B cell (primary cell): ENCODE measurements at places on chromosomes 1 and 21. TPM values are rescaled to one million over a fixed set of nuclear protein-coding genes. Genes with fewer than 3 reads are reported as not detected.

OR4F29 gene
- not detected in 2 replicates for total RNA-seq

IL12RB2 gene
- total RNA-seq, result 0.58 and 0.67 TPM in 2 replicates

EDARADD gene
- total RNA-seq, result not detected in 2 replicates

GSTM1 gene
- 28.8 and 30.5 TPM in 2 replicates for total RNA-seq

LRRC38 gene
- not detected in 2 replicates for total RNA-seq

B3GALT6 gene
- 21.0 TPM in 2 replicates for total RNA-seq

MRPS6 gene
- 36.5 and 37.9 TPM in 2 replicates for total RNA-seq

CAPZA1 gene
- 172 and 182 TPM in 2 replicates for total RNA-seq

RGSL1 gene
- total RNA-seq, result not detected in 2 replicates

AQP10 gene
- total RNA-seq, result not detected in 2 replicates

RAD54L gene
- total RNA-seq, result 1.1 and 1.9 TPM in 2 replicates

LIPI gene
- not detected in 2 replicates for total RNA-seq

ZC3H11A gene
- total RNA-seq, result 117 and 130 TPM in 2 replicates

WNT9A gene
- total RNA-seq, result 0.07 TPM in 1 of 2 replicates, not detected in the other

ARTN gene
- 0.53 and 0.64 TPM in 2 replicates for total RNA-seq

OR2AK2 gene
- 0.39 and 0.61 TPM in 2 replicates for total RNA-seq

FCER1A gene
- total RNA-seq, result not detected in 2 replicates

DISC1 gene
- 3.3 and 4.3 TPM in 2 replicates for total RNA-seq

DCST1 gene
- not detected in 2 replicates for total RNA-seq

ANXA9 gene
- 0.62 TPM in 1 of 2 replicates, not detected in the other for total RNA-seq

OR2L5 gene
- total RNA-seq, result 0.27 TPM in 1 of 2 replicates, not detected in the other

NHLH1 gene
- total RNA-seq, result 0.39 and 0.63 TPM in 2 replicates

C1orf210 gene
- total RNA-seq, result not detected in 2 replicates

C4BPB gene
- total RNA-seq, result not detected in 2 replicates

GPR37L1 gene
- not detected in 2 replicates for total RNA-seq

PROK1 gene
- total RNA-seq, result not detected in 2 replicates

SGIP1 gene
- total RNA-seq, result not detected in 2 replicates

PLCH2 gene
- total RNA-seq, result 20.0 and 20.1 TPM in 2 replicates

LCE1A gene
- not detected in 2 replicates for total RNA-seq

DSCAM gene
- not detected in 2 replicates for total RNA-seq

CSMD2 gene
- not detected in 2 replicates for total RNA-seq

TCHH gene
- not detected in 2 replicates for total RNA-seq

FCGR3B gene
- not detected in 2 replicates for total RNA-seq

COL16A1 gene
- not detected in 2 replicates for total RNA-seq

TMEM125 gene
- not detected in 2 replicates for total RNA-seq

FCRLA gene
- 140 and 142 TPM in 2 replicates for total RNA-seq

EPS15 gene
- total RNA-seq, result 151 and 163 TPM in 2 replicates

WNT3A gene
- not detected in 2 replicates for total RNA-seq

SRGAP2B gene
- total RNA-seq, result 36.5 and 40.7 TPM in 2 replicates

CRTC2 gene
- total RNA-seq, result 153 and 157 TPM in 2 replicates

KCNJ10 gene
- not detected in 2 replicates for total RNA-seq

OLFML3 gene
- 0.32 and 0.61 TPM in 2 replicates for total RNA-seq

TDRD5 gene
- total RNA-seq, result not detected in 2 replicates

SPRTN gene
- 13.4 and 15.9 TPM in 2 replicates for total RNA-seq

PGBD2 gene
- 27.7 and 29.2 TPM in 2 replicates for total RNA-seq

DIRAS3 gene
- not detected in 2 replicates for total RNA-seq
